ENCODE measurements at places on chromosomes 3 and 15.
A peak's percentile ranks its signal among the peaks of the same experiment; 100 is the strongest.

GRCh38 chr3:130644628-130645253 lies 101.9 kb downstream of the PIK3R4 start:
- no peak for DNase-seq

DNA sequence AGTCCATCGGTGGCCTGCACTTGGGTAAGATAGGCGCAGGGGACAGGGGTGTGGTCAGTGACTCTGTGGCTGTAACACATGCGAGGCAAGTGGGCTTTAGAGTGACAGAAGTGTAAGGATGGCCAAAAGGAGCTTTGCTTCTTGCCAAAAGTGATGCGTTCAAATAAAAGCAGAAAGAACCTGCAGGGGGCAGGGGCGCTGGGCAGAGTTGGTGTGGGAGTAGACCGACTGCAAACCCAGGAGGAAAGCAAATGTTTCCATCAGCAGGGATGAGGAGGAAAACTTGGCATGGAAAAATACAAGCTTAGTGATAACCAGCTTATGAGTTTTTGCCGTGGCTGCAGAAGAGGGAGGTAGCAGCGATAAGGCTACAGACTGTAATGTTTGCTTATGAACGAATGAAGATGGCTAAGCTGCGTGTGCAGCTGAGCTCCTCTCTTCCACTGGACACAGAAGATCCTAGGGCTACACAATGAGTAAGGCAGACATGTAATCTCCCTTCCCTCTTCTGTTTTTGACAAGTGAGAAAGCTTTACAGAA lies 149.4 kb downstream of the WNT5A start:
- no peak for DNase-seq

- DNase-seq, result no peak
Observed at GRCh38 chr15:31359702-31360111, 33.1 kb downstream of the KLF13 start.

- DNase-seq, result no peak
Observed at GRCh38 chr15:42344763-42345162, 14.5 kb upstream of the CAPN3 start.

DNA sequence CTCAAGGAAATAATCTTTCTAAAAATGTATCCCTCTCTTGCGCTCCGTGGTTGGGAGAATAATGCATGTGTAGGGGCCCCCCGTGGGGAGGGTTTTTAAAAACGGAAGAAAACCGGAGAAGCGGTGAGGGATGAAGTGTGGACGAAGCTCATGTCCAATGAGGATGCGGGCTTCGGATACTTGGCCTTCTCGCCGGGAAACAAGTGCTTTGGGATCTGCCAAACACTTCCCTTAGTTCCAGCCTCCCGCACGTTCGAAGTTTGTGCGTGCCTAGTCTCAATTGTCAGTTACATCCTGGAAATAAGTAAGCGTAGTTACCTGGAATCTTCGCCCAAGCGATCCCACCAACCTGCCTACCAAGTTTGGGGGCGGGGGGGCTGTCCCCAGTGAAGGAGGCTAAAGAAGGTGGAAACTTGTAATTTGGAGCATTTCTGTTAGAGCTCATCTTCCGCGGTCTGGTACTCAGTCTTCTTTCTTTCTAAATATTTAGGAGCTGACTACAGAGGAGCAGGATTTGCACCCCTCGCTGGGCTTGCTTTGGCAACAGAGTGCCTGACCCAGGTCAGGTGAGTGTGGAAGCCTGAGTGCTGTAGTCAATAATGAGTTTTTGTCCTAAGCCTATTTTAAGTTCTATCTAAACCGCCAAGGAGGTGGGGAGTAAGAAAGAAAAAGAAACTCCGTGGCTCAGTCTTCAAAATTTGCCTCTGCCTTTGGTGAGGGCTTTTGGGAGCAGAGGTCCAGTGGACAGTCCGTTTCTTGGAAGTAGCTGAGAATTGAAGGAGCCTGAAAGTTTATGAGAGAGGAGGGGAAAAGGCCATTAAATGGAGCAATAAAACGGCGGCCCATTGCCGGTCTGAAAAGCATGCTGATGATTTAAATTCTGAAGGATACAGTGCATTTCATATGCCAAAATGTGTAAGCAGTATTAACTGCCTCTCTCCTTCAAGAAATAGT lies 1.1 kb downstream of the ITPR1 start:
- DNase-seq, result peak; percentile 27

DNA sequence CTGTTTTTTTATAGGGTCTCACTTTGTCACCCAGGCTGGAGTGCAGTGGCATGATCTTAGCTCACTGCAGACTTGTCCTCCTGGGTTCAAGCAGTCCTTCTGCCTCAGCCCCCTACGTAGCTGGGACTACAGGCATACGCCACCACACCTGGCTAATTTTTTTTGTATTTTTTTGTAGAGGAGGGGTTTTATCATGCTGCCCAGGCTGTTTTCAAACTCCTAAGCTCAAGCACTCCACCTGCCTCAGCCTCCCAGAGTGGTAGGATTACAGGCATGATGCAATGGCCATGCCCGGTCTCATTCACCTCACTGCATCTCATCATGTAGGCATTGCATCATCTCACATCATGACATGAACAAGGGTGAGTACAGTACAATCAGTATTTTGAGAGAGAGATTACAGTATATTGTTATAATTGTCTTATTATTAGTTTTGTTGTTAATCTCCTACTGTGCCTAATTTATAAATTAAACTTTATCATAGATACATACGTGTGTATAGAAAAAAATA lies 74.3 kb upstream of the EOMES start:
- no peak for DNase-seq

- DNase-seq, result no peak
Observed at GRCh38 chr3:41044523-41044922, 154.8 kb upstream of the CTNNB1 start.

GRCh38 chr3:141740349-141740748 lies 2.3 kb downstream of the RNF7 start:
- DNase-seq, result no peak

Data from cardiac muscle cell (in vitro differentiated cells and primary cell).